ENCODE measurements at places on chromosomes 6 and 20.

GRCh38 chr6:42269553-42269952 lies 51.9 kb upstream of the MRPS10 start:
- no peak for DNase-seq

DNA sequence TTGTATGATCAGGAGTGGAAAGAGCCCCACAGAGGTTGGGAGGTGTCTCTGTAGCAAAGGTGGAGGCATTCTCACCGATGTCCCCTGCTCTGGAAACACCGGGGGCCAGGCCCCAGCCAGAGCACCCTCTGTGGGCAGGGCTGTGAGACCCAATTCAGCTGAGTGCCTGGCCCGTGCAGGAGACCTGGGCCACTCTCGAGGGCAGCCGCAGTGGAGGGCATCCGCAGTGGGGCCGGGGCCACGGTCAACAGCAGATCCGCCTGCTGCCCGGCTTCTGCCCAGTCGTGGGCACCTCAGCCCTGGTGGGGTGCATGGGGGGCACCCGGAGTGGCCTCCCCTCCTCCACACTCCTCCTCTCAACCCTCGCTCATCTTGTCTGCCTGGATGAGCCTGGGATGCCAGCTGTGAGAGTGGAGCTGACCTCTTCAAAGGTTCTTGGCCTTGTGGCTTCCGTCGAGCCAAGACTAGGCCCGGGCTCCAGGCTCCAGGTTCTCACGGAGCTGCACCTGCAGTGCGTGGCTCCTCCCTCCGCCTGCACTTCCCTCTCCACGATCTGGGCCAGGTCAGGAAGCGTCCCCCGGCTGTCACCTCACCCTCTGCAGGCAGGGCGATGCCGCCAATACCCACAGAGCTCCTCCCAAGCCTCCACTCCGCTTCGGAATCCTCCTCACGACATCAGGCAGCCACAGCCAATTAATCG lies 134.8 kb downstream of the TAF4 start:
- DNase-seq, result no peak

GRCh38 chr6:152673236-152673635 lies 24.5 kb upstream of the MYCT1 start:
- no peak for DNase-seq

GRCh38 chr20:59253779-59254319 lies 46.6 kb upstream of the EDN3 start:
- DNase-seq, result peak; percentile 12

- no peak for DNase-seq
Measured at GRCh38 chr6:122798099-122798641, 9.1 kb downstream of the SMPDL3A start.

DNA sequence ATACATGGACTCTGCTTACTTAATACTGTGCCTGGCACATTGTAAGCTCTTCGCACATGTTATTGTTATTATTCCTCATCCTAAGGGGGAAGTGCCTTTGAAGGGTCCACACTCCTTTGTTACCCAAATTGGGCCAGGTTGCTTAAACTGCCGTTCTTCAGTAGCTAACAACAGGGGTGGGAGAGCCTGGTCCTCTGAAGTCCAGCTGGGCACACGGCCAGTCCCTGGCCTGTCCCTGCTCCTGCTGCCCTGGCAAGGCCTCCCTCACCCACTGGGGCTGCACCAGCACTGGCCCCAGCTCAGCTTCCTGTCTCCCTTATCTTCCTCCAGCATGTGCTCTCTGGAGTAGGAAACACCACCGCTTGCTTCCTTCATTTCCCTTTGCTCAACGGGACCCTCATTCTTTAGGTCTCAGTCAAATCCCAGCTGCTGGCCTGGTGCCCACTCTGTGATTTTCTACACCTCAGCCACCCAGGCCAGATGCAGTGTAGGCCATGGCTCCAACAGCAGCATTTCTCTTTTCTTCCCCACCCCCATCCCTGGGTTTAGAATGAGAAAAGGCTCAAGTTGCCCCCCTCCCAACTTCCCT lies 5.5 kb upstream of the PROCR start:
- no peak for DNase-seq

- DNase-seq, result no peak
Measured at GRCh38 chr6:6591778-6592465, 3.4 kb downstream of the LY86 start.

- DNase-seq, result no peak
Measured at GRCh38 chr20:14647016-14647415, 309.6 kb upstream of the FLRT3 start.

- no peak for DNase-seq
Measured at GRCh38 chr6:48834706-48835105, 628.3 kb downstream of the MMUT start.
